ENCODE measurements at places on chromosomes 16 and 17.
A peak's percentile ranks its signal among the peaks of the same experiment; 100 is the strongest.

DNA sequence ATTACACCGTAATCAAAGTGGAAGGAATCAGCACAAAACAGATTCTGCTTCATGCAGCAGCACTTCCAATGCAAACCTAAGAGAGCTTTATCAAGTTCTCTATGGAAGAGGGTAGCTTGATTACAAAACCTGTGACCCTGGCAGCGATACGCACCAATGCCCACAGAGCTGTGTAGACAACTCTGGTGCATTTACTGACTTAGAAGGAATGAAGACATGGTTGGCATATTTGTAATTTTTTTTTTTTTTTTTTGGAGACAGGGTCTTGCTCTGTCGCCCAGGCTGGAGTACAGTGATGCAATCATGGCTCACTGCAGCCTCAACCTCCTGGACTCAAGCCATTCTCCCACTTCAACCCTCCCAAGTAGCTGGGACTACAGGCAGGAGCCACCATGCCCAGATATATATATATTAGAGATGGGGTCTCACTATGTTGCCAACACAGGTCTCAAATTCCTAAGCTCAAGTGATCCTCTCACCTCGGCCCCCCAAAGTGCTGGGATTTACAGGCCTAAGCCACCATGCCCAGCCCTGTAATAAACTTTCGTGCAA lies 49.4 kb downstream of the XPO6 start:
- no peak for DNase-seq

DNA sequence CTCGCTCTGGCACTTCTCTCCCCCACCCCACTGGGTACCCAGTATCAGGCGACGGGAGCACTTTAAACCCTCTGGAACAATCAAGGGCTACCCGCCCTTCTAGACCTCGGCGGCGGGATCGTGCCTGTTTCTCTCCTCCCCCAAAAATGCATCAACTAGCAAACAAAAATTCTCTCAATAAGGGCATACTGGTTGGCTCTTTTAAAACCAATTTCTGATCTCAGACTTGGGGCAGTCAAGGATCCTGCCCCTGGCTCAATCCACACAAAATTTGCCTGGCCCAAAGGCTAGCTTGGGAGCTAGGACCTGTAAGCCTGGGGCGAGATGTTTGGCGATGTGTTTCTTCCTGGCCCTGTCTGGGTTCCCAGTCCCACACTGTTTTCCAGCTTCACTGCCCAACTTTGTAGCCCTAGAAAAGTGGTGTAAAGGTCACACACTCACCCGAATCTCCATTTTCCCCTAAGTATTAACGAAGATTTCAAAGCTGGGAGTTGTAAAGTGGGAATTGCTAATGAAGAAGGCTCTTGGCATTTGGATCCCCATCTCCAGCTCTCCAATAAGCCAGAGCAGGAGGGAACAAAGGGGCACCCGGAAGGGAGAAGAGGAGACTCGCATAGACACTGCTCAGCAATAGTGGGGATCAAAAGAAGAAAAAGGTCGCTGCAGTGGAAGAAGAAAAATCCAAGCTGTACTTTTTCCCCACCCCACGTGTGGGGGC lies 14.4 kb upstream of the HOXB2 start:
- DNase-seq, result no peak

DNA sequence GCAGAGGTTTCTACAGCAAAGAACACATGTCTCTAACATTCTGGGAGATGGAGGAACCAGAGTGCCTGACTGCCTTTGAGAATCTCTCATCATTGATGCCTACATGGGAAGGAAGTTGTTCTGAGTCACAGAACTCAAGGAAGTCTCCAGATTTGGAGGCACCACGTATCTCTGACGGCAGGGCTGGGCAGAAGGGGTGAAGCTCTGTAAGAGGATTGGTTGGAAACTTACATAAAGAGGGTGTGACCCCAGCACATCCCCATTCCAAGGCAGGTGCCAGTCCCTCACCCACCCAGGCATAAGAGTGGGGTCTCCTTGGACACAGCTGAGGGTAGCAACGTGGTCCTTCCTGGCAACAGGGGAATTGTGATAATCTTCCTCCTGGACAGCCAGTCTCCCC lies 17.4 kb downstream of the TNFRSF13B start:
- no peak for DNase-seq

DNA sequence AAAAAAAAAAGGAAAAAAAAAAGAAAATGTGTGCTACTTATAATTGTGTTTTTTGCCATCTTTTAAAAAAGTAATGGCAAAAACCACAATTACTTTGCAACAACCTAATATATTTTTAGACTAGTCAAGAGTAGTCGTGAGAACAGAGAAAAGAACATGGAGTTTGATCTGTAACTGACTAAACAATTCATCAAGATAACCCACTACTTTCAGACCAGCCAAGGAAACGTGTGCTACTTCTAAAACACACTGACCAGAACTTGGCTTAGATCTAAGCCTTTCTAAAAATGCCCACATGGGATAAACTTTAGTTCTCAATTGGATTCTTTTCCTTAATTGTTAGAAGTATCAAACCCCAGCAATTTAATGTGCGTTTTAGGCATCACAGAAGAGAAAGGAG lies 616 bp downstream of the PECAM1 start:
- DNase-seq, result no peak

GRCh38 chr16:68764862-68765261 lies 27.8 kb downstream of the CDH1 start:
- no peak for DNase-seq

DNA sequence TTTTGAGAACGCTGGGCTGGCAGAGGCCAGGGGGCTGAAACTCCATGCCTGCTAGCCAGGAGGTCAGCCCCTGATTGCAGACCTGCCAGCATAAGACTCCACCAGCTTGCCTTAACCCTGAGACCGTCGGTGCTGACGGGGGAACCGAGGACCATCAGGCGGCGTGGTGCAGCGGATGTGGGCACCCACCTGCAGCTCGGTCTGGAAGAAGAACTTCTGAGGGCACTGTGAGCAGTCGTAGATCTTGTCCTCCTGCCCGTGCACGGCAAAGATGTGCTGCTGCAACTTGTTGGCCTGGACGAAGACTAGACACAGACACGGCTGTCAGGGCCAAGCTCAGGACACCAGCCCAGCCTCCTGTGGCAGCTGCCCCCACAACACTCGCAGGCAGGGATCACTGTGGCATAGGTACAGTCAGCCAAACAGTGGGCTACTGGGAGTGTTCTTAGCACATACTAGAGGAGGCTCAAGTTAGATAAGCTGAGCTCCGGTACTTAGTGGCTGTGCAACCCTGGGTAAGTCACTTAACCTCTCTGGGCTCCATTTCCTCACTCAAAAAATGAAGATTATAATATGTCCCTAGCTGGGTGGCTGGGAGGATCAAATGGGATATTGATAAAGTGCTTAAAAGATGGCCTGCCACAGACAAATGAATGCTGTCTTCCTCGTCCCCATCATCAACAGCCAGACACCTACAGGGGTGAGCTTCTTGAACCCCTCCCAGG lies 150.0 kb downstream of the C16orf78 start:
- DNase-seq, result no peak

DNA sequence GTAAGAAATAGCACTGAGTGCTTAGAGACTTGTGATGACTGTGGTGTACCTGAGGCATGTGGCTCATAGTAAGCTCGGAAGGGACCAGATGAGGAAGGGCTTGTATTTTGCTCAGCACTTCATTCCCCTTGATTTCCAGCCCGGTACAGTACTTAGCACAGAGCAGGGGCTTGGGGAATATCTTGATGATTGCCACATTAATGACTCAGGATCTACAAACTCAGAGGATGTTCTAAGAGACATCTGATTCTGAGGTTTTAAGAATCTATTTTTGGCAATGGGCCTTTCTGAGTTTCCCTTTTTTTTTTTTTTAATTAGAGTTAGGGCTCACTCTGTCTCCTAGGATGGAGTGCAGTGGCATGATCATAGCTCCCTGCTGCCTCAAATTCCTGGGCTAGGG lies 9.1 kb downstream of the ASPHD1 start:
- no peak for DNase-seq

- DNase-seq, result no peak
These were observed 314.8 kb upstream of the GOT2 start for GRCh38 chr16:59048876-59049275.

- DNase-seq, result no peak
These were observed 390 bp downstream of the MNT start for GRCh38 chr17:2400474-2400866.

DNA sequence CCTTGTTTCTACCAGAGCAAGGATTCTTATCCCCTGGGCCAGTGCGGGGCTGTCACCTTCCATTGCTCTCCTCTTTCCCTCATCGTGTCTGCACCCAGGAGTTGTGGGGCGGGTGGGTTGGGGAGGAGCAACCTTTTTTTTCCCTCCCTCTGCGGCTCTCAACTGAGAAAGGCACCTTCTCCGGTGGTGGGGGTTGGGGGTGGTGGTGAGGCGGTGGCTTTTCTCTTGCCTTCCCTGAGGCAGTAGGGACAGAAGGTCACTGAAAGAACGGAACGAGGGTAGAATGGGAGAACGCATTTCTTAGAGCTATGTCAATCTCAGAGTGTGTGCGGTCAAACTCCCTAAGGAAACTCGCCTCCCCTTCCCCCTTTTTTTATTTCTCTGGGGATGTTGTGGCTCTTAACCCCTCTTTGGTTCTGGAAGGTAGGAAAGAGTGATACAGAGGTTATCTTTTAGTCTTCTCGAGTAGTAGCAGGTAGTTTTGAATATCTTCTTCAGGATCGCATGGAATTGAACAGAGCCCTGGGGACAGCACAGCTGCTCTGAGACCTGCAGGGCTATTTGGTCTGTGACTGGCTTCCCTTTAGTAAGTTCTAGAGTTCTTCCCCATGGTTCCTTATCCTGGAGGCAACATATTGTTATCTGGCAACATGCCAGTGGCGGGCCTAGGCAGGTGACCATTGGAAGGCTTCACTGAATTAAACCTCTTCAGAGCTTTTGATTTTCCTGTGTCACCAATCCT lies 994 bp downstream of the CLTC start:
- DNase-seq, result peak; percentile 73

DNA sequence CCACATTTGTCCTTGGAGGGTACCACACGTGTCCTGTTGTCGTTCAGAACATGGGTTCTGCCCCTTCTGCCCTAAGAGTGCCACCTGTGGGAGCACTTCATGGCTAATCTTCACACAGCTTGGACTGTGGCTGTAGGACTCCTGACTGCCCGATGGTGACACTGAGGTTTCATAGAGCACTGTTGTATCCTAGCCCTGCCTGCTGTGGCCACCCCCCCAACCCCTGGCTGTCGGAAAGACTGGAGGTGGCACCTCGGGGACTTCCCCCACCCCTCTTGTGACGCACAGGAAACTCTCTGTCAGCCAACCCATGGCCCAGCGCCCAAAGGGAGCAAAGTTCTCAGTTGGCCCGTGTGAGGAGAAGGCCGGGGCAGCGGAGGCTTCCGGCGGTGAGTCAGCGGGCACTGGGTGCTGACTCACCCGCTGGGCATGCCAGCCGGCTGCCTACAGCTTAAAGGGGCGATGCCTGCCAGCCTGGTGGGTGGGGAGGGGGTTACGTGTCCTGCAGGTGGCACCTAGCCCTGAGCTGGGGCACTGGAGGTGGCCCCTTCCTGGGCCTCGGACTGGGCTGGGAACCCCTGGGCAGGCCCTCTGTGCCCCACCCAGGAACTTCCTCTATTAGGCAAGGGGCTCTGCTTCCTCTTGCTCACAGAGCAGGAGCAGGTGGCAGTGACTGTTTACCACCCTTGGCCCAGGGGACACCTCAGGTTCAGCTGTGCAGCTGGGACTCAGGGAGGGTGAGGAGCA lies 3.4 kb downstream of the MAP2K3 start:
- no peak for DNase-seq

- DNase-seq, result no peak
These were observed 62.1 kb upstream of the TEKT1 start for GRCh38 chr17:6893382-6894205.

GRCh38 chr17:61230972-61231820 lies 168.4 kb upstream of the TBX2 start:
- DNase-seq, result no peak

DNA sequence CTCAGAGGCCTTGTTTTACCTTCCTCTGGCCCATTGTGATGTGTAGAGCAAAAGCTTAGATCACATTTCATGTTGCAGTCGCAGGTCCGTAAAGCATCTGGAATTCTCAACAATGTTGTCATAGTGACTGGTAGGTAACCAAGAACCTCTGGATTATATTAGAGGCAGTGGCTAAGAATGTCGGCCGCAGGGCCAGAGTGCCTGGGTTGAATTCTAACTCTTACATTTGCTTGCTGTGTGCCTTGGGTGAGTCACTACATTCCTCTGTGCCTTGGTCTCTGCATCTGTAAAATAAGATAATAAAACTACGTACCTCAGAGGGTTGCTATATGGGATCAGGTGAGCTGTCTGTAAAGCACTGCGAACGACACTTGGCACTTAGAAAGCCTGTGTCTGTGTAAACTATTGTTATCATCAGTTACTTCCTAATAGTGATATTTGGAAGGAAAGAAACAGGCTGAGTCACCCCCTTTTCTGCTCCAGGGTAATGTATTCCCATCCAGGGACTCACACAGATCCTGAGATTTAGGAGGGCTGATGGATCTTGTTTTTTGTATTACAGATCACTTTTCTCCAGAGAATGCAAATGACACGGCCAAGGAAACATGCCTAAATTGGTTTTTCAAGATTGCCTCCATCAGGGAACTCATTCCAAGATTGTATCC lies 52.2 kb downstream of the VPS35L start:
- no peak for DNase-seq

DNA sequence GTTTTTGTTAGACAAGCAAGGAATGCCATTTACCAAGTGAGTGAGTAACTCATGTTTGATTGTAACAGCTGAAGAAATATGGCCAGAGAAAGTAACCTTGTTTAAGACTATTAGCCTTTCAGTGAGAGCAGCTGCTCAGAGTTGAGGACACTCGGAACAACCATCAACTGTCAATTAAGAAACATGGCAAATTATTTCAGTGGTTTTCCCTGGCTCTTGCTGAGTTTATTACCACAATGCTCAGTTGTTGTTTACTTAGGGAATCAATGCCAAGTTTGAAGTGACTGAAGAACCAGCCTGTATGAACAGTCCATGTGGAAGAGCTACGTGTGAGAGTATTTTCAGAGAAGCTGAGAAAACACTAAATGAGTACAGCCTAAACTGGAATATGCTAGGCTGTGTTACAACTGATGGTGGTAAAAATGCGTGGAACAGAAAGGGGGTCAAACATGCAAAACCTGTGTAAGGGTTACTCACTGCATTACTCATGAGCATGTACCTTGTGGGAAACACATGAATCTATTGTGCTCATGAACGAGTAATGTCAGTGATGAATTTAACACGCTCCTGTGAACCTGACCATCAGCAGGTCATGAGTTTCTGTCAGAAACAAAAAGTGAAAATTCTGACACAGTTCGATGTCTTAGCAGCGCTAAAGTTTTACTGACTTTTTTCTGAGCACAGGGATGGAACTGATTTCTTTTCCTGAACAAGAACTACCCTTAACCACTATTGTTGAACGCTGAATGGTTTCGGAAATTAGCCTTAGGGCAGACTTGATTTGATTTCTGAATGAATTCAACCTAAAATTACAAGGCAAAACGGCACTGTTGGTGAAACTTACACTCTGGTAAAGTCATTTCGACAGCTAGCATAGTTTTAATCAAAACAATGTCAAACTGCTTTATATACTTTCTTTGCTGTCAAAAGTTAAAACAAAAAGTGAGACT lies 33.5 kb downstream of the GNA13 start:
- DNase-seq, result no peak
